Common myeloid progenitor, CD34-positive (primary cell): ENCODE measurements at places on chromosomes 7 and 10.
A peak's percentile ranks its signal among the peaks of the same experiment; 100 is the strongest.

DNA sequence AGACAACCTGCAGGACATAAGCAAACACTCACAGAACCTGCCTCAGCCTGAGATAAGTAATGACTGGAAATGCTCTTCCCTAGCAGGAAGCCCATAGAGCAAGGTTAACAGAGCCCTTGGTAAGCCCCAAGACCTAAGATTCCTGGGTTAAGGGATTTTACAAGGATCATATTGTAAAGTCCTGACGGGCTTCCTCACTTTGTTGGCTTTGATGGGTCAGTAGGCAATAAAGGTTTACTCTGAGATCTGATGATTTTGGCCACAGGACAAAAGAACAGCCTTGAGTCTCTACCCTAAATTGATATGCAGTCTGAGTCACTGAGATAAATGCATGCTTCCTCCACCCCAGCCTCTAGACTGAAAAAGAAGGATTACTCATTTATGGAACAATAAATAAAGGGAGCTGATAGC, 270.8 kb downstream of the HTR7 start:
- no peak overlapping the region for H3K27ac ChIP-seq
- H3K36me3 ChIP-seq, result no peaks in the 10 kb centered on the region
- H3K27me3 ChIP-seq, result no peaks in the 10 kb centered on the region
- no peak overlapping the region for H3K4me3 ChIP-seq
- no peak for DNase-seq

DNA sequence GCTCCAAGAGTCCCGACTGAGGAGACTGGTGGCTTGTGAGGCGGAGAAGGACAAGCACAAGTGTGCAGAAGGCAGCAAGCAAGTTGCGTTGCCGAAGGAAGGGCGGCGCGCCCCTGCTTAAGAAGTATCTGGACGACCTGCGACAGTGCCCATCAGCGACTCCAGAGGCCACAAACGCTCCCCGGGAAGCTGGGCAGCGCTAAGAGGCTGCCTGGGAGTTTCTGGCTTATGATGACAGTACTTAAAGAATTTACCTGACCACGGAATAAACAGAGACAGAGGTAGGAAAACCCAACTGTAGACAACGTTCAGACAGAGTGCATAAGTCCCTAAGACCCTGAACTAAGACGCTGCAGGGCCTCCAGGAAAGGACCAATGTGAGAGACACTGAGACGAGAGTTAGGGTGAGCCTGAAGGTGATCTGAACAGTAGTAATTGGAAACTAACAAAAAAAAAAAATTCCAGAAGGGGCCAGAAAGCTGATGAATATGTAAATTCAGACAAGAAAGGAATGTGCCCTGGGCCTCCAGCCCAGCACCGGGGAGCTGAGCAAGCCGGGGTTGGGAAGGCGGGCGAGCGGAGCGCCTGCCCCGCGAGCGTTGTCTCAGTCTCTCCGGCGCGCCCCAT, 1.0 kb downstream of the OSBPL3 start:
- no peaks in the 10 kb centered on the region for H3K36me3 ChIP-seq
- H3K4me3 ChIP-seq, result peak overlapping the region; percentile 67
- no peak for DNase-seq
- H3K27me3 ChIP-seq, result no peaks in the 10 kb centered on the region
- no peak overlapping the region for H3K27ac ChIP-seq

DNA sequence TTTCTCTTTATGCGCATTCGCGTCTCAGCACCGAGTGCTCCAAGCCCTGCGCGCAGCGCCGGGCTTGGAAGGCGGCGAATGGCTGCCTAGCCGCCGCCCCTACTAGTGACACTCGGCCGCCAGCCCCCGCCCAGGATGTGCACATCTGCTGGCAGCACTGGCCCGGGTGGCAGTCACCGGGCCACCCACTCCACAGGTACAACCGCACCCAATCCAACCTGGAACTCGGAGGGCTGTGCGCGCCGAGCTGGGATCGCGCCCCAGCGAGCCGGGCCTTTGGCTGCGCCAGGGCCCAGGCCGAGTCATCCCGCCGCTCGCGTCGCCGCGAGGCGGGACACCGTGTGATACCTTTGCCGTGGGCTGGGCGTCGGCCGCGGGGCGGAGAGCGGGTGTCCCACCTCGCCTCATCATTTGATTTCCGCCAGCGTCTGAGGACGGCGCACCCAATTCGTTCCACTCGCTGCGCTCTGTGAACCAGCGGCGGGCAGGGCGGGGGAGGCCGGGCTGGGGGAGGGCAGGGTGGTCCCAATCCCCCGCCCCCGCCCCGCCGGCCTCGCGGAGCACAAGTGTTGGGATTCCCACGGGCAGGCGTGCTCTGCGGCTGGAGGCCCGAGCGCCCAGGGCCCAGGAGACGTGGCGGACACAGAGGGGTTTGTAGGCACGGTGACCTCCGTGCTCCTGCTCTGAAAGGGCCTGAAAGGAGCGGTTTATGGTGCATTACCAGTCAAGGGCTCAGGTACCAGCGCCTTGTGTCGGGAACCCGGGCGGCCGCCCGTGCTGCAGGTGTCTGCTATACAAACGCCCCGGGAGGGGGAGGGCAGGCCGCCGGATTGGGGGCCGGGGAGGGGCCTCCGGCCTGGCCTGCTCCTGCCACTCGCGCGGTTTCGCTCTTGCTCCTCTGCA, 17.8 kb upstream of the PTF1A start:
- H3K4me1 ChIP-seq, result no peaks in the 10 kb centered on the region
- peaks cover 90% of the 10 kb centered on the region for H3K27me3 ChIP-seq
- no peak overlapping the region for H3K27ac ChIP-seq
- no peak overlapping the region for H3K4me3 ChIP-seq

GRCh38 chr10:113000876-113001598, 51.0 kb downstream of the TCF7L2 start:
- no peak overlapping the region for H3K27ac ChIP-seq
- peaks cover 4% of the 10 kb centered on the region for H3K4me1 ChIP-seq
- H3K27me3 ChIP-seq, result no peaks in the 10 kb centered on the region
- H3K36me3 ChIP-seq, result peaks cover 2% of the 10 kb centered on the region
- H3K4me3 ChIP-seq, result no peak overlapping the region

GRCh38 chr10:76456197-76456596, 1024.8 kb downstream of the LRMDA start:
- peaks cover 4% of the 10 kb centered on the region for H3K4me1 ChIP-seq
- no peaks in the 10 kb centered on the region for H3K36me3 ChIP-seq
- H3K27ac ChIP-seq, result no peak overlapping the region
- no peak overlapping the region for H3K4me3 ChIP-seq

- DNase-seq, result peak; percentile 26
- H3K4me1 ChIP-seq, result no peaks in the 10 kb centered on the region
- no peak overlapping the region for H3K27ac ChIP-seq
- H3K4me3 ChIP-seq, result no peak overlapping the region
Observed at GRCh38 chr7:155918720-155919390, 106.6 kb upstream of the SHH start.

DNA sequence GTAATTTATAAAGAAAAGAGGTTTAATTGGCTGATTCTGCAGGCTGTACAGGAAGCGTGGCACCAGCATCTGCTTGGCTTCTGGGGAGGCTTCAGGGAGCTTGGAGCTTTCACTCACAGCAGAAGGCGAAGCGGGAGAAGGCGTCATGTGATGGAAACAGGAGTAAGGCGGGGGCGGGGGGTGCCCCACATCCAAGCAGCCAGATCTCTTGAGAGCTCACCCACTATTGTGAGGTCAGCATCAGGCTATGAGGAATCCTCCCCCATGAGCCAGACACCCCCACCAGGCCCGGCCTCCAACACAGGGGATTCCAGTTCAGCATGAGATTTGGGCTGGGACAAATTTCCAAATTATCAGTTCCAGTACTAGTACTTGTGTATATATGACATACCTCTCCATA, 46.2 kb downstream of the WDR37 start:
- no peak overlapping the region for H3K27ac ChIP-seq
- no peaks in the 10 kb centered on the region for H3K27me3 ChIP-seq
- no peak for DNase-seq

- H3K36me3 ChIP-seq, result no peaks in the 10 kb centered on the region
- no peaks in the 10 kb centered on the region for H3K27me3 ChIP-seq
- no peak overlapping the region for H3K4me3 ChIP-seq
- no peaks in the 10 kb centered on the region for H3K4me1 ChIP-seq
- DNase-seq, result no peak
- H3K27ac ChIP-seq, result no peak overlapping the region
Observed at GRCh38 chr7:102321351-102322201, 34.7 kb downstream of the SPDYE6 start.

DNA sequence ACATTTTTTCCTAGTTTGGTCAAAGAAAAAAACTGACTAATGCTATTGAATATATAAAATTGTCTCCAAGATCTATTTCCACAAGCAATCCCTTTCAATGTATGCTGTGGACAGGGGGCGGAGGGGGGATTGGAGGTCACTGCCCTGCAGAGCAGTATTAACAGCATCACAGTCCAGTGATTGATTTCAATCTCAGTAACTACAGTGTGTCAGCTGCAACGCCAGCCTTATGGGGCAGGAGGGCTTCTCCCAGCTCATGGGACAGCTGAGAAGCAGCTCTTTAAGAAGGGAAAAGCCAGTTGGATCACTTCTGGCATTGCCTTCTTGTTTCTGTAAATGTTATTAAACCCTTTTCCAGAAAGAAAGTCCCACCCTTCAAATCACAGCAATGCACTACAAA, 65.0 kb downstream of the RAPGEF5 start:
- no peaks in the 10 kb centered on the region for H3K36me3 ChIP-seq
- no peak overlapping the region for H3K27ac ChIP-seq
- no peak for DNase-seq
- no peak overlapping the region for H3K4me3 ChIP-seq

DNA sequence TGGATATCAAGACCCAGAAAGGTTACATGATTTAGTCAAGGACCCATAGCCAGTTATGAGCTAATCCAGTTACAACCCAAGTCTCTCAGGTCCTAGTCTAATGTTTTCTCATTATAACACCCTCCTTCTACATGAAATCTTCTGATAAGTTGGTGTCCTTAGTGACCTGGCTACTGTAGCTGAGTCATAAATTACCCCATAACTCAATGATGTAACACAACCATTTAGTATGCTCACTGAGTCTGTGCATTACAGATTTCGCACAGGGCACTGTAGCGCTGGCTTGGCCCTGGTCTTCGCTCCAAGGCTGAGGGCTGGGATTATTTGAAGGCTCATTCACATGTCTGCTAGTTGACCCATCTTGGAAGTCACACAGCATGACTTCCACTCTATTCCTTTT, 36.0 kb upstream of the GLCCI1 start:
- DNase-seq, result no peak
- H3K4me1 ChIP-seq, result no peaks in the 10 kb centered on the region
- H3K27ac ChIP-seq, result no peak overlapping the region
- H3K36me3 ChIP-seq, result no peaks in the 10 kb centered on the region
- no peaks in the 10 kb centered on the region for H3K27me3 ChIP-seq
- H3K4me3 ChIP-seq, result no peak overlapping the region

DNA sequence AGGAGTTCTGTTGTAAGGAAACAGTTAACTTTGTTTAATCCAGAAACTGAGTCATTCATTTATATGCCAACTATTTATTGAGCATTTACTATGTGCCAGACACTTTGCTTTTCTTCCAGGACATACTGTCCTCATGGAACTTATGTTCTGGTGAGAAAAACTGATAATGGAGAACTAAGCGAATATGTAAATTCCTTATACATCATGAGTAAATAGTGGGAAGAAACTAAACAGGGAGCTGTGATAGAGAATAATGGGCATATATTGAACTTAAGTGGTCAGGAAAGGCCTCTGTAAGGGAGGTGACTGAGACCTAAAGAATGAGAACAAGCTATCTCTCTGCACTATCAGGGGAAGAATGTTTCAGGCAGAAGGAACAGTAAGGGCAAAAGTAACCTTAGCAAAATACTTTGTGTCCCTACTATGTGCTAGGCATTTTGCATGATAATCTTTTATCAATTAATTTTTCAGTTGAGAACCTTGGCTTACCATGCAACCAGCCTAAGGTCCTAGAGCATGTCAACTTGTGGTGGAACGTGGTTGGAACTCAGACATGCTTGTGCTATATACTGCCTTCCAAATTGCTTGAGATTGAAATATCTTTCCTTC, 45.4 kb downstream of the ST7 start:
- no peak overlapping the region for H3K27ac ChIP-seq
- no peaks in the 10 kb centered on the region for H3K27me3 ChIP-seq
- DNase-seq, result no peak
- H3K4me1 ChIP-seq, result no peaks in the 10 kb centered on the region
- H3K4me3 ChIP-seq, result no peak overlapping the region

DNA sequence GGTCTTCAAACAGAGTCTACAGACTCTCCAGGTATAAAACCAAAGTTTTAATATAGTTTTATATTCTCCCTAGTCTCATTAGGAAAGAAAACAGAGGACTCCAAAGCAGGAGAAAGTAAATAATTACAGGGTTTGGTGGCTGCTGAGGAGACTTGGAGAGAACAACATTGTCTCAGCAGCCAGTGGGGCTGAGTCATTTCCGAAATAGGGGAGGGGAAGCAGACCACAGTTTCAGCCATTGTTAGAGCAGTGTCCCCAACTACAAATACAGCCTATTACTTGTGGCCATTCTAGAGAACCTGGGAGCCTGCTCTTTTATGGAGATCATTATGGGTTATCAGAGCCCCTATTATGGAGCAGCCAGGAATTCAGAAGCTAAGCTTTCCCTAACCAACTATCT, 44.2 kb upstream of the A1CF start:
- no peaks in the 10 kb centered on the region for H3K4me1 ChIP-seq
- no peak overlapping the region for H3K4me3 ChIP-seq
- no peaks in the 10 kb centered on the region for H3K27me3 ChIP-seq
- DNase-seq, result peak; percentile 3

DNA sequence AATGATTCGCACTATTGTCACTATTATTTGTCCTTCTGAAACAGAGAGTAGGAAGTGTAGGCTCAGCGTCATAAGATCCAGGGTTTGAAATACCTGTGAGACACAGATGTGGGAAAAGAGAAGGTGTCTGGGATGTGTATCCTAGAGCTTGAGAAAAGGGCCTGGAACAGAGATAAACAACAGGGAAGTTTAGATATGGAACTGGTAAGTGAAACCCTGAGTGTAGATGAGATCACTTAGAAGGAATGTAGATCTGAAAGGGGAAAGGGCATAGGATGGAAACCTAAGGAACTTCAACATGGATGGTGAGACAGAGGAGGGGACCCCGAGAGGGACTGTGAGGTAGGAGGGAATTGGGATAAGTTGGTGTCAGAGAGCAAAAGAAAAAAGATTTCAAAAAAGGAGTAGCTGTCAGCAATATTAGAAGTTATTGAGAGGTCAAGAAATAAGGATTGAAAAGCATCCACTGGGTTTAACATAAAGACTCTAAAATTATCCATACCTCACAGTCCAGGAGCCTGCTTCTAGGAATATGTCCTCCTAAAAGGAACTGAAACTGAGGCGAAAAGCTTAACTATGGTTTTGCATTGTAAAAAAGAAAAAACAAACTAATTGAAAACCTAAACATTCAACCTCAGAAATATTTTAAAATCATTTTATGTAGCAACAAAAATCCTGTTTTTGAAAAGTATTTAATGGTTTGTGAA, 119.2 kb upstream of the NPVF start:
- H3K36me3 ChIP-seq, result no peaks in the 10 kb centered on the region
- H3K27me3 ChIP-seq, result peaks cover 3% of the 10 kb centered on the region
- DNase-seq, result no peak
- no peaks in the 10 kb centered on the region for H3K4me1 ChIP-seq
- no peak overlapping the region for H3K27ac ChIP-seq

DNA sequence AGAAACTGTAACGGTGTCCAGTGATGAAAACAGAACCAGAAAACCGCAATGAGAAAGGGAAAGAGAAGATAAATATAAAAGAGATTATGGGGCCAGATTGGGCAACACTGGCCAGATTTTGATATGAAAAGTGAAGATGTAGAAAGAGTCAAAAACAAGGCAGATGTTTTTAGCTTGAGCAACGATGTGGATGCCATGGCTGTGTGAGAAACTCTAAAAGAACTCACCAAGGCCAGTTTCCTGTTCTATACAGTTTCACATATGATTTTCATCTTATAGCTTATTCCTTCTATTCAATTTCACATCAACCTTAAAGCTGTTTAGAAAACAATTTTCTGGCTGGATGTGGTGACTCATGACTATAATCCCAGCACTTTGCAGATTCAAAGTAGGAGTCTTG, 36.3 kb downstream of the CSTF2T start:
- no peaks in the 10 kb centered on the region for H3K4me1 ChIP-seq
- DNase-seq, result no peak
- no peak overlapping the region for H3K4me3 ChIP-seq
- no peaks in the 10 kb centered on the region for H3K36me3 ChIP-seq
